Thoracic aorta (tissue), 2 donors: ENCODE measurements at places on chromosomes 4 and X. TPM values are rescaled to one million over a fixed set of nuclear protein-coding genes. Genes with fewer than 3 reads are reported as not detected.

The CCDC110 gene
- total RNA-seq: 6.2 TPM

The TMEM128 gene
- 27.4 TPM for total RNA-seq

The PCDH18 gene
- total RNA-seq: 31.0 TPM

The SGMS2 gene
- total RNA-seq: 231 TPM

DNA sequence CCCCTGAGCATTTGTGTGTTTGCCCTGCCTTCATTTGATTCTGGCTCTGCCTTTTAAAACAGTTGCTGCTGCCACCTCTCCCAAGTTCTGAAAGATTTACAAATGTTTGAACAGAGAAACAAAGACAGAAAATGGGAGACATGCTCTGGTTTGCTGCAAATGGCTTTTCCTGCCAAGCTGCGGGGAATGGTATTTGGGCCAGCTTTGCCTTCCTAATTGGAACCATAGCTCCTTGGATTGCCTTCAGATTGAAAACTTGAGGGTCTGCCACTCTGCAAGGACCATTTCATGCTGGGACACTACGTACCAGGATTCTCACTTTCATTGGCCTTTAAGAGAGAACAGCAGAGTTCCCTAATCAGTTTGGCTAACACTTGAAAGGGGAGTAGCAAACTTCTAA lies 74.9 kb downstream of the NHS start:
- H3K27ac ChIP-seq: no peak overlapping the region
- H3K4me1 ChIP-seq: no peaks in the 10 kb centered on the region
- DNase-seq: no peak
- H3K4me3 ChIP-seq: no peak overlapping the region
- H3K27me3 ChIP-seq: no peaks in the 10 kb centered on the region

DNA sequence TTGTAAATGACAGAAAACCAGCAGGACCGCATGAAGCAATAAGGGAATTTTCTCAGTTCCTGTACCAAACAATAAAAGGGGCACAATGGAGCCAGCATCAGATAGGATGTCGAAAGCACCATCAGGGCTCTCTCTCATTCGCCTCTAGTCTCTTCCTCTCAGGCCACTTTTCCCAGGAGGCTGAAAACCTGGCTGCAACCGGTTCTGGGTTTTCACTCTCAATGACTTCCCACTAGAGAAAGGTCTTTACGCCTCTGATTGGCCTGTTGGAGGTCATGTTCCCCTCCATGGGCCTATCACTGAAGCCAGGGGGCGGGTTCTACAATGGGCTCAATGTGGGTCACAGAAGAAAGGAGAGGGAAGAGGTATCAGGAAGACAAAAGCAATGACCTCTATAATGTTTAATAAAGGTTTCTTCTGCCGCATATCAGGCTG lies 29.3 kb downstream of the ZNF827 start:
- no peaks in the 10 kb centered on the region for H3K36me3 ChIP-seq
- H3K27me3 ChIP-seq: no peaks in the 10 kb centered on the region
- no peak for DNase-seq
- H3K4me1 ChIP-seq: peaks cover 10% of the 10 kb centered on the region
- no peak overlapping the region for H3K27ac ChIP-seq

GRCh38 chr4:4752576-4753401 lies 106.7 kb upstream of the MSX1 start:
- H3K27me3 ChIP-seq: no peaks in the 10 kb centered on the region
- DNase-seq: no peak
- H3K4me1 ChIP-seq: no peaks in the 10 kb centered on the region
- no peak overlapping the region for H3K4me3 ChIP-seq

- H3K36me3 ChIP-seq: no peaks in the 10 kb centered on the region
- no peaks in the 10 kb centered on the region for H3K4me1 ChIP-seq
- DNase-seq: no peak
- no peak overlapping the region for H3K27ac ChIP-seq
- H3K4me3 ChIP-seq: no peak overlapping the region
Measured at GRCh38 chr4:155591738-155592143, 74.9 kb upstream of the GUCY1A1 start.

DNA sequence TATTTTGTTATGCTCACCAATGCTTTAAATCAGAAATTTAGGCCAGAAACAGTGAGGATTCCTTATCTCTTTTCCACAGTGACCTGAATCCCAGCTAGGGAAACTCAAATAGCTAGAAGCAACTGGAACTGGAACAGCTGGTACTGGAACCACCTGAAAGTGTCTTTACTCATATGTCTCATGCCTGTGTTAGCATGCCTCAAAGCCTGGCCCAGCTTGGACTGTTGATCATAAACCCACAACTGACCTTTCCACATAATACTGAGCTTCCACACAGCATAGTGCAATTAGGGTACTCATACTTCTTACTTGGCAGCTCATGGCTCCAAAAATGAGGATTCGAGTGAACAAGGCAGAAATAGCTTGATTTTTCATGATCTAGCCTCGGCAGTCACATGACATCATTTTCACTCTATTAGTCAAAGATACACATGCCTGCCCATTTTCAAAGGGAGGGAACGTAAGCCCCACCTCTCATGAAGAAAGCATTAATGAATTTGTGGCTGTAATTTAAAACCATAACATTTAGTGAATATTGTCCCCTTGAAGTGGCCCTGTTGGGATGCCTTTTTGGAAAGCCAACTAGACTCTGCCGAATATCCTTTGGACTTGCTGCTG lies 80.8 kb upstream of the ACSL1 start:
- H3K4me3 ChIP-seq: no peak overlapping the region
- H3K27me3 ChIP-seq: no peaks in the 10 kb centered on the region
- H3K27ac ChIP-seq: no peak overlapping the region
- H3K4me1 ChIP-seq: no peaks in the 10 kb centered on the region
- DNase-seq: no peak

DNA sequence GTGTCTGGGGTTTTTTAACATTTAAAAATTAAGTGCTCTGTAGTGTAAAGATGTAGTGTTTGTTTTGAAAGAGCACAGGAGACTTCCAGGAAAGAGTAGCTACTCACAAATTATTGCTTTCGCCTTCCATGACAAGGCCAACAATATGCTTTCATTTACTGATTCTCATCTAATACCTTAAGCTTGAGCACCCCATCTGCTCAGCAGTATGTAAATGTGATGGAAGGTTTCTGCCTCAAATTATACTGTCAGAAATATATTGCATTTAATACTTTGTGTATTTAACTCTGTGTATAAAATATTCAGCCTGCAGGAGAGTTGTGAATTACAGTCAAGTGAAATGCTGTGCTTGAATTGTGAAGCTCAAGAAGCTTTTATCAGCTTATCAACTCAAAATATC lies 296.3 kb upstream of the ATOH1 start:
- DNase-seq: no peak
- H3K27me3 ChIP-seq: no peaks in the 10 kb centered on the region
- H3K27ac ChIP-seq: no peak overlapping the region
- H3K4me3 ChIP-seq: no peak overlapping the region
- no peaks in the 10 kb centered on the region for H3K36me3 ChIP-seq
- H3K4me1 ChIP-seq: no peaks in the 10 kb centered on the region

DNA sequence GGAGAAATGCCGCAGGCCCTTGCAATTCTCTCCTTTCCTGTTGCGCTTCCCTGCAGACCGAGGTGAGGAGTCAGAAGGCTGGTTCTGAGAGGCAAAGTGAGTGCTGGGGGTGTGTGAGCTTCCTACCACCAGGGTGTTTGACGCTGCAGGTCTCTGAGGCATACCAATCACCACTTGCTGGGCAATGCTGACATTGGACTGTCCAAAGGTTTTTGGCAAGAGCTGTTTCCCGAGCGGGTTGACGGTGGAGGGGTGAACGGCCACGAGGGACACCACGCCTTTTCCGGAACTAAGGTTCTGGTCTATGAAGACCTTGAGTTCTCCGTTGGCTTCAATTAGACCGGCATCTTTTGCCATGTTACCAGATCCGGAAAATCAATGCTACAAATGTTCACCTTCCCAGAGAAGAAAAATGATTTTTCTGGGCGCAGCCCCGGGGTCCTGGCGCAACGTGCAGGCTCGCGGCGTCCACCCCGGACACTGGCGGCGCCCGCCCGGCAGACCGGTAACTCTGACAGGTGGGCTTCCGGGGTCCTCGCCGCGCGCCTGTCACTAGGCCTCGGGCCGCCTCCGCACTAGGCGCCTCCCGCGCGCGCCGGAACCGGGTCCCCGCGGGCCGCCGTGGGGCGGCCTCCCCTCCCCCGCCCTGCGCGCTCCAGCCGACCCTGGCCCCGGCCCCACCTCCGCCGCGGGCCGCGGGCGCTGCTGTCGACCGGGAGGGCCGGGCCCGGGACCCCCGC lies 44.9 kb upstream of the FAM47C start:
- no peaks in the 10 kb centered on the region for H3K36me3 ChIP-seq
- DNase-seq: no peak
- peak overlapping the region; percentile 47 for H3K4me3 ChIP-seq
- H3K27ac ChIP-seq: no peak overlapping the region

DNA sequence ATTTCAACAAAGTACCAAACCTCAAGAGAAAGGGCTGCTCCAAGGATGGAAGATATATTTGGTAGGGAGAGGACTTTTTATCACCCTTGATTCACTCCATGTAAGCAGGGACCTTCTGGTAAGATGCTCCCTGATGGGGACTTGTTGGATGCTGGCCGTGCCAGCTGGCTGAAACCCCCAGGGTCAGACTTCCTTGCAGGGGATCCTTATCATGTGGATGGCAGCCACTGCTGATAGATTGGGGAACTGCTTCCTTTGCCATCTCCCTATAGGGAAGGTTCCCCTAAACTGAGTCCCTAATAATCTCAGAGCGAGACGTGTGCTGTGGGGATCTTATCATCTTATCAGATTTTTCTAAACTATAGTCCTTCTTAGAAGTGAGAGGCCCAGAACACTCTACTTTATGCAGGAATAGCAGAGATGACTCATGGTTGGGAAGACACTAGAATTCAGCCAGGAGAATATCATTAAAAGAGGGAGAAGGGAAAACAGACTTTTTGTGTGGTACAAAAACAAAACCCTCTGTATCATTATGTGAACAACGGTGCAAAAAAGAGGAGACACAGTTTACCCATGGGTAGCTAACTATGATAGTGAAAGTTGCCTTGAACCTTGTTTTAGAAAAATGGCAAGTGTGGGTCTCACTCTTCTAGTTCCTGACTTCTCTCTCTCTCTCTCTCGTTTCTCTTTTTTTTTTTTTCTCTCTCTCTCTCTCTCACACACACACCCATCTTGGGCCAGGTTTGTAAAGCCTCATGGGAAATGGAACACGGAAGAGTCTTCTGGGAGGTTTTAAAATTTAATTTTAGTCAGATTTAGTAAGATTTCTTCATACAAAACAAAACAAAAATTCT lies 16.1 kb downstream of the RHOH start:
- H3K36me3 ChIP-seq: no peaks in the 10 kb centered on the region
- no peak for DNase-seq
- no peaks in the 10 kb centered on the region for H3K27me3 ChIP-seq
- no peaks in the 10 kb centered on the region for H3K4me1 ChIP-seq
- H3K27ac ChIP-seq: no peak overlapping the region
